Heart left ventricle (tissue), 16 donors: ENCODE measurements at places on chromosomes 12 and 14. TPM values are rescaled to one million over a fixed set of nuclear protein-coding genes. Genes with fewer than 3 reads are reported as not detected.

POMT2 gene
- 17.9 TPM for polyA plus RNA-seq

GRCh38 chr12:851343-851742 lies 98.2 kb downstream of the RAD52 start:
- DNase-seq: no peak

DNA sequence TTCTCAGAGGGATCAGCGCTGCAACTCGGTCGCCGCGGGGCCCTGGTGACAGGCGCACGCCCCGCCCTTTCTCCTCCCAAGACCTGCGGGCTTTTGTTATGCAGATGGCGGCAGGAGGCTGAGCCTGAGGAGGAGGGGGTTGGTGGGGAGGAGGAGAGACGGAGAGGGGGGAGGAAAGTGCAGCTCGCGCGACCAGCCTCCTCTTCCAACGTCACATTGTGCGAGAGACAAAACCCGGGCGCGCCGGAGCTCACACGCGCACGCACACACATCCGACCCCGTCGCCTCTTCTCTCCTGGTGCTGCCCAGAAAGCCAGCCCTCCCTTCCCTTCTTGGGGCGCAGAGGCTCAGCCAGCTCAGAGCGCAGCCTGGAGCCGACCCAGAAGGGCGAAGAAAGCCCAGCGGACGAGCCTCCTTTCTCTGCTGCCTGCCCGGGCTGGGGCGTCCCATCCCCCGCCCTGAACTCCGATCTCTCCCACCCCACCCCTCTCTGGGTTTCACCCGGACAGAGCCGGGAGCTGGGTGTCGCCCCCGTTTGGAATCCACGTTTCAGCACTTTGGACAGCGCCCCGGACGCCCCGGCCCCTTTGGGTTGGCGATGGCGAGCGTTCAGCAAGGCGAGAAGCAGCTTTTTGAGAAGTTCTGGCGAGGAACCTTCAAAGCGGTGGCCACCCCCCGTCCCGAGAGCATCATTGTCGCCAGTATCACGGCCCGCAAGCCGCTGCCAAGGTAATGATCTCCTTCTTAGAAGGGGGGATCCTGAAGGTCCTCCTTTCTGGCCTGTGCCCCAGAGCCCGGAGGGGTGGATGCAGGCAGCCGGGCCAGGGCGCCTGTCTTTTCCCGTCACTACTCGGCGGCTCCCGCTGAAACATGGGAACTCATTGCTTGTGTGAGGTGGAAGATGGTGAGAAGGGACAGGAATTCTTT lies at the start of gene SRRM4:
TSS of gene SRRM4 (plus strand) at position 257 of the 927 bp plus-strand sequence. CDS start at position 599, 342 bp downstream.
- peak; percentile 58 for DNase-seq

DNA sequence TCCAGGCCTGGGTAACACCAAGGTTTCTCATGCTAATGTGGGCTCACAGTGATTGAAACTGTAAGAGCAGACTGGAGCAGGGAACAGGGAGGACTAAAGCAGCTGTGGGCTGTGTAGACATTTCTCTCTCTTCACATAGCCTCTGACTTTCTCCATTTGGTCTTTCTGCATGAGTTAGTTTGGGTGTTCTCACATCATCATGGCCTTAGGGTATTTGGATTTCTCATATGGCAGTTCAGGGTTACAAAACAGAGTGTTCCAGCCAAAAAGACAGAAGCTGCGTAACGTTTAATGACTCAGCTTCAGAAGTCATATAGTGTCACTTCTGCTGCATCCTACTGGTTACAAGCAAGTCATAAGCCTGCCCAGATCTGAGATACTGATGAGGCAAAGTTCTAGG lies 52.0 kb upstream of the OSBPL8 start:
- no peak for DNase-seq

CDKN3 gene
- 5.1 TPM for polyA plus RNA-seq

TPPP2 gene
- 0.65 TPM for polyA plus RNA-seq

GRCh38 chr12:71888521-71888920 lies 49.0 kb downstream of the TBC1D15 start:
- no peak for DNase-seq

- DNase-seq: no peak
Measured at GRCh38 chr12:45893240-45893639, 97.1 kb downstream of the SCAF11 start.

DNA sequence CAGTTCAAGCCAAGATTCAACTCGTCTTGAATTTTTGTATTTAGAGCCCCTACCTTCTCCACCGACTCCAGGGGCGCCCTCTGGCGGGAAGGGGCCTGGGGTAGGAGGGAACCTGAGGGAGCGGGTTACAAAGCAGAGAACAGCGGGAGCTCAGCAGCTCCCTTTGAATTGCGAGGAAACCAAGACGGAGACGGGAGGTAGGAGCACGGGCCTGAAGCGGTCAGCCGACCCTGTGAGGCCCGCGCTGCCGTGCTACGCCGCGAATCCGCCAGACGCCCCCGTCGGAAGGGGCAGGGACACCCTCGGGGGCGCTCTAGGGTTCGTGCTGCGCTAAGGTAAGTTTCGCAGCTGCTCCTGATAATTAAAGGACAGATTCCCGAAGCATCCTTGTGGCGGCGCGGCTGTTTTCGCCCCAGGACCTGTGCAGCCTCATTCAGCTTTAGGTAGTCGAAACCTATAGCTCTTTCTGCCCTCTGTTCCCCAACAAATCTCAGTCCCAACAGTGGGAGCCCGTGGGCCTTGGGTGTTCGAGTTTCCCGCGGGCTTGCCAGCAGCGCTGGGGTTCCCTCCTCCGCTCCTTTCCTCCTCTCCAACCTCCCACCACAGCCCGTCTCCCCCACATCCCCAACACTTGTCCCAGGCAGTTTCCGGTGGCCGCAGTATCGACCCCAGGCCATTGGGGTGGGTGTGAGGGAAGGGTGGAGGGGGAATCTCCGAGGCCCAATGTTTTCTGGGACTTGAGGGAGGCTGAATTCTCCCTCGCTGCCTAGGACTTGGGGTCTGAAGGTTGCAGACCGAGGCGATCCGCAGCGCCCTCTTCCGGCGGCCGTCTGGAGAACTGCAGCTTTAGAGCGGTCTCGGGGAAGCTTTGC lies 5.1 kb upstream of the NKX2-1 start:
- no peak for DNase-seq

RNASE11 gene
- polyA plus RNA-seq: not detected

DNA sequence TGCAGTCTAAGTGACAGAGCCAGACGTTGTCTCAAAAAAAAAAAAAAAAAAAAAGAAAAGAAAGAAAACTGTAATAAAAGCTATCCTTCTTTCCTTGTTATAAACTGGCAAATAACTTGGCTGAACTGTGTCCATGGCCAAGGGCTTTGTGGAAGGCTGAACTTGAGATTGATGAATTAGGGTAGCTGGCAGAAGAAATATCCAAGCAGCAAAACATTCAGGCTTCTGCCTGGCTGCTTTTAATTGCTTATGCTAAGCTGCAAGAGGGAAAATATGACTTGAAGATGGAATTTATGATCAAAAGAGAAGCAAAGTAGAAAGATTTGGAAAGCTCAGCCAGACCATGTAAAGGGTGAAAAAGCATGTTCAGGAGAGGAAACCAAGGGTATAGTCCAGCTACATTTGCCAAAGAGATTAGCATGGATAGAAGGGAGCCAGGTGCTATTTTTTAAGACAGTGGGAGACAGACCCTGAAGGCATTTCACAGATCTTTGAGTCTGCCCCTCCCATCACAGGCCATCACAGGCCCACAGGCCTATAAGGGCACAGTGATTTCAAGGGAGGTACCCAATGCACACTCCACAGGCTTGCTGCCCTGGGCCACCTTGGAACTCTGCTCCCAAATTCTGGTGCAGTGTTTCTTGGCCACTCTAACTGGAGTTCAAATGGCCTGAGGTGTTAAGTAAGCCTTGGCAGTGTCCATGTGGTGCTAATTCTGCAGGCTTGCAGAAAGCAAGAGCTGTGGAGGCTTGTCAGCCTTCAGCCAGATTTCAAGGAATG lies 226.0 kb downstream of the AEBP2 start:
- no peak for DNase-seq

GRCh38 chr12:1984759-1985158 lies 19.5 kb downstream of the DCP1B start:
- DNase-seq: no peak

- no peak for DNase-seq
Measured at GRCh38 chr14:70064136-70064865, 124.5 kb downstream of the SLC8A3 start.

- no peak for DNase-seq
Measured at GRCh38 chr12:51971679-51972421, 20.4 kb downstream of the ACVR1B start.
